ENCODE measurements at places on chromosomes 3 and 15. TPM values are rescaled to one million over a fixed set of nuclear protein-coding genes. Genes with fewer than 3 reads are reported as not detected.

Gene SH3GL3
- total RNA-seq: not detected

Gene NR1I2
- 0.07 TPM for total RNA-seq

Gene EIF4E3
- 66.2 TPM for total RNA-seq

Gene ISL2
- 0.59 TPM for total RNA-seq

Gene ITIH1
- total RNA-seq: not detected

Gene KCNMB3
- 1.7 TPM for total RNA-seq

Gene PDE8A
- 10.9 TPM for total RNA-seq

Gene ALDH1A2
- total RNA-seq: not detected

Gene DUOX1
- not detected for total RNA-seq

Gene PAK2
- 99.6 TPM for total RNA-seq

Gene PTX3
- total RNA-seq: 0.11 TPM

Gene ARL14
- not detected for total RNA-seq

Gene FBXO40
- total RNA-seq: not detected

Gene GOLGA6D
- not detected for total RNA-seq

Gene SOX2
- not detected for total RNA-seq

Gene NUP210
- total RNA-seq: 194 TPM

Gene PLSCR5
- not detected for total RNA-seq
